Fibroblast of skin of right biceps (primary cell): ENCODE measurements at places on chromosomes 2 and 18.

DNA sequence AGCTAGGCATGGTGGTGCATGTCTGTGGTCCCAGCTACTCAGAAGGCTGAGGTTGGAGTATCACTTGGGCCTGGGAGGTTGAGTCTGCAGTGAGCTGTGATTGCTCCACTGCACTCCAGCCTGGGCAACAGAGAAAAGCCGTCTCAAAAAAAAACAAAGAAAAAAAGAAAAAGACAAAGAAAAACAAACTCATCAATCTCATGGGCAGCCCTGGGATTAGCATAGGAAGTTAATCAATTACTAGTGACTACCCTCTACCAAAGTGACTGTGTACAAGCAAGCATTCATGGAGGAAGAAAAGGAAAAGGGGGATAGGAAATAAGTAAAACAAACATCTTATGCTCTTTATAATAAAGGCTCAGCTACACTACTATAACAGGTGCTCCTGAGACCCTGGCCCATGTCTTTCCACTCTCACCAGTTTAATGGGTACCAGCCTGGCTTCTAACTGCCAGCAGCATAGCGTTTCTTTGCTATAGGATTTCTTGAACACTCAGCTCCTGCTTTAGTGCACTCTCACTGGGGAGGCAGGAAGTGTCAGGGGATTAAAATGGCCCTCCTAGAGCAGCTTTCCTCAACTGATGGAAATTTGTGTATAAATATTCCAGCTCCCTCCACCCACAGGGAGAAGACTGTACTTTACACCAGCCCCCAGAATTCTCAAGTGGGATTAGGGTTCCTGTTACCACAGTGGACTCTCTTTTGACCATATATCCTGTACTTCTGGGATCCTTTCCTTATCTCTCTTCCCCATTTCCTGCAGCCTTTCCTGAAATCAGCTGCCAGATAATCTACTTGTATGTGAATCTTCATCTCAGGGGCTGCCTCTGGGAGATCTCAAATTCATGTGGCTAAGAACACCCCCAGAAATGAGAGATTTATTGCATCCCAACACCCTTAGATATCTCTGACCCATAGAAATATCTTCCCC lies 91.3 kb upstream of the GLS start:
- DNase-seq = no peak

- no peak for DNase-seq
Measured at GRCh38 chr18:40120796-40121391, 1834.1 kb upstream of the PIK3C3 start.

DNA sequence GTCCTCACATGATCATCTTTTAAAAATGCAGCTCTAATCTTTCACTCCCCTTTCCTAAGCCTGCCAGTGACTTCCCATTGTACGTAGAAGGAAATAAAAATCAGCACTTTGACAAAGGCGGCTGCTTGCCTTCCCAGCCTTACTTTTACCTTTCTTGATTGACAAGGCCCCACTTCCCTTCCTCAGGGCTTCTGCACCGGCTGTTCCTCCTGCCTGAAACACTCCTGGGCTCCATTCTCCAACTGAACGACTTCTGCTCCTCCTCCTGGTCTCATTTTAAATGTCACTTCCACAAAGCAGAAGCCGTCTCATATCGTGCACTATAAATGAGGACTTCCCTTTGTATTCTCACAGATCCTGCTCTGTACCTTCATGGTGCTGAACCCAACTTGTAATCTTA lies 56.1 kb downstream of the OSBPL6 start:
- no peak for DNase-seq

DNA sequence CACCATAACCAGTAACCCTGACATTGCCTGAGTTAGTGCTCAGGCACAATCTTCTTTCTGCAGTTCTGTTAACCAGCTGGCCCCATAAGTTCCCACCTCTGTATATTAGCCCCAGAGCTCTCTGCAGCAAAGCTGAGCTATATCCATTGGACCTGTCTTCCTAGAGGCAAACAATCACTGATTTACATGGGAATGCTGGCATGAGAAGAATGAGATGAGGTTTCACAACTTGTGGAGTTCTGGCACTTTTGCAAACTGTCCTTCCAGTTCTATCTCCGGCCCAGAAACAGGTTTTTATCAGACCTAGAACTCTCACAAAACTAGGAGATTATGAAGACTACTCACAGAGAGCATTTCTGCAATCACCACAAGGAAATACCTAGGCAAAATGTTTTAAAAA lies 7.9 kb upstream of the CCBE1 start:
- DNase-seq = no peak

GRCh38 chr2:53259395-53260009 lies 508.1 kb upstream of the CHAC2 start:
- no peak for DNase-seq

DNA sequence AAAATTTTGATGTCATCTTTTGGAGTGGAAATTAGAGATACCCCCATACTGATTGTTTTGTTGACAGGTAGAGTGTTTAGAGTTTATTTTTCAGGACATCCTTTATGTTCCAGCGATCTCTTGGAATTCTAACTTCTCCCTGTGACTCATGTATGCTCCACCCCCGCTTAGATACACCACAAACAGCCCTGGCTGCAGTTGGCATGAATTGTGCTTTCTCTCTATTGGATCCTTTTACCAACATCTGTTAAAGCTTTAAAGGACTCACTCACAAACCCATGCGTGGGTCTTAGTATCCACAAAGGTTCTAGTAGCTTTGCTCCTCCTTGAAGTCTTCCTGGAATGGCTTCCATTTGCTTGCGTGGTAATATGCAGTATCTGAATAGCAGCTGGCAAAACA lies 409.5 kb upstream of the POU3F3 start:
- DNase-seq = peak; percentile 36

DNA sequence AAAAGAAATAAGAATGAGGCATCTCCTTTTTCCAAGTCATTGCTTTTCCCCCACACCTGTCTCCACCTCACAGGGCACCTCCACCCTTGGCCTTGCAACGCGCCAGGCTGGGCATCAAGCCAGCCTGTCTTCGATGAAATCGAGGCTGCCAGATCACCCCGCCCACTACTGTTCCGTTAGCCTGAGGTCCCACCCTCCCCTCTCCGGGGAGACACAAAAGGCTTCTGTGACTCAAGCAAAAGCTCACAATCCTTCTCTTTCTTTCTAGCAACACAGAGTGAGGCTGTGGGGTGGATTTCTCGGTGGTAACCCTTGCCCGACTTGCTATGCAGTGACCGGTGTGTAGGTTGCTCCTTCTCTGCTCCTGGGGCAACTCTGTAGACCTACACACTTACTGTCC lies 9.9 kb downstream of the TNP1 start:
- no peak for DNase-seq

GRCh38 chr18:8685141-8685913 lies 20.0 kb upstream of the MTCL1 start:
- DNase-seq = no peak

DNA sequence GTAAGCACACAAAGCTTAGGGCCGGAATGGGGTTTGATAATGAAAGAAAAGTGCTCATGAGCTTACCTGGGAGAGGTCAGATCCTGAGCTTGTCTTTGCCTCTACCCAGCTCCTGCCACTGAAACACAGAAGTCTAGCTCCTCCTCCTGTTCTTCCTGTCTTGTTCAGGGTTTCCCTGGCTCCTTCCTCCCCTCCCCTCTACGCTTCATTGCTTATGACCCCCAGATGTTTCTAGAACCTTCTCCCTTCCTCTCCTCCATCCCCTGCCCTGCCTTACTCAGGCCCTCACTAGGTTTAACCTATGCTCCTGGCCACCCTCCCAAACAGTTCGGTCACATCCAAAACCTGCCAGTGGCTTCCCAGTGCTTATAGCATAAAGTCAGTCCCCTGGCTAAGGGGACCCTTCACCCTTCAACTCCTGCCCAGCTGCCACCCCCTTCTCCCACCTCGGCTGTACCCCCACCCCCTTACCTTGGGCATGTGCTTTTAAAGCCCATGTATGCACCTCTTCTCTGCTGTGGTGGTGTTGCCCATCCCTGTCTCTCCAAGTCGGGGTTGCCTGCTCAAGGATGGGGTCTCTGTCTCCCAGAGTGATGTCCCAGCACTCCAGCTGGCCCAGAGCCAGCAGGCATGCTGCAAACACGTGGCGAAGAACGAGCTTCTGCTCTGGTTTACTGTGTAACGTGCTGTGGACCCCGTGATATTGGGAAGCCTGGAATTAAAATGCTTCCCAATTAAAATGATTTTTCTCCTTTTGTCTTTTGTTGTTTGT lies 233.6 kb downstream of the TPGS2 start:
- DNase-seq = no peak

DNA sequence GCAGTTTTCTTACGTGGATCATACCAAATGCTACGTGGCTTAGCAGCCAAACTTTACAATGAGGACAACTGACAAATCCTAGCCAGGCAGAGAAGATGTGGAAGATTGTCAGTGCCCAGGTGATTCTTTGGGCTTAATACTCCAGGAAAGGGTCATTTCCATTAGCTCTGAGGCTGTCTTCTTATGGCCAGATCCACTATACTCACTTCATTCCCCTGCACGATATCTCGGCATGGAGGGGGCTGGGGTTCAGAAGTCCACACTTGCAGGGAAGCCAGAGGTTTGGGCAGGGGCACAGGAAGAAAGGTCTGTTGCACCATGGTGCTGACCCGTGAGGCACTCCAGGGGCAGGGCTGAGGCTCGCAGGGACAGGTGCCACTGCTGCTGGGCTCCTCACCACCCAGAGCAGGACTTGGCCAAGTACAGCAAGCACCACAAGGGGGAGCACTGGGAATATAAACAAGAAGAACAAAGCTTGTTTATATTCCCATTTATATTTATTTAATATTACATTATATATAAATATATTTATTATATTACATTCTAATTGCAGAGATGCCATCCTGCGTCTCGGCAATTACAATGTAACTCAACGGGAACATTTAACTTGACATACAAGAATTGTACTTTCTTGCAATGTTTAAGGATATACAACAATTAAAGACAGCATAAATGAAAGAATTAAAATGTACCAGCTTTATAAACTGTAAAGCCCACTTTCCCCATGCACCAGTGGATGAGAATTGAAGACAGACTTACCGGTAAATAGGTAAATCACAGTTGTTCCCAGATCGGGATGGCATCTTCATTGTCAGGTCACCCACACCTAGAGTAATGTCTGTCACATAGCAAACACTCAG lies 27.2 kb downstream of the CLUL1 start:
- DNase-seq = peak; percentile 55

GRCh38 chr2:172079838-172080640 lies 5.3 kb upstream of the DLX1 start:
- no peak for DNase-seq

- DNase-seq = no peak
Measured at GRCh38 chr2:240252191-240252871, 111.9 kb upstream of the OTOS start.

GRCh38 chr18:48762836-48763718 lies 187.7 kb downstream of the SMAD7 start:
- DNase-seq = no peak

DNA sequence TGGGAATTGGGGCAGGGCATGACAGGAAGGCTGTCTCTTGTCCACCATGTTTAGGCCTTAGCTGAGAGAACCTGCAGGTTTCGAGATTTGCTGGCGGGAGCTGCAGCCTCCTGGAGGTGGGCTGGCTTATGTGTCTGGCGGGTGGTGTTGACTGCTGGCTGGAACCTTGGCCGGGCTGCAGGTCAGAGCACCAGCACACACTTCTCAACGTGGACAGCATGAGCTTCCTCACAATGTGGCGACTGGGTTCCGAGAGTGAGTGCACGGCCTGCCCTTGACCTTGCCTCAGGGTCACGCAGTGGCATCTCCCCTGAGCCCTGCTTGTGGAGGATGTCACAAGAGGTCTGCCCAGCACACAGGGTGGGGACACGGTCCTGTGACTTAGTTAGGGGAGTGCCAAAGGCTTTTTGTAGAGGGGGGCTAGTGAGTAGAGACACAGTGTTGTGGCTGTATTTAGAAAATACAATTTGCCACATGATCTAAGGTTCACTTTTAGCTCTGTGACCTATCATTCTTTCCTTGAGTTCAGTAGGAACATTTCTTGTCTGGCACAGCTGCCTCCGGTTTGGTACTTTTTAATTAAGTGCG lies 134.8 kb downstream of the SEPTIN10 start:
- DNase-seq = no peak

- no peak for DNase-seq
Measured at GRCh38 chr2:180319586-180320405, 312.7 kb upstream of the CWC22 start.

DNA sequence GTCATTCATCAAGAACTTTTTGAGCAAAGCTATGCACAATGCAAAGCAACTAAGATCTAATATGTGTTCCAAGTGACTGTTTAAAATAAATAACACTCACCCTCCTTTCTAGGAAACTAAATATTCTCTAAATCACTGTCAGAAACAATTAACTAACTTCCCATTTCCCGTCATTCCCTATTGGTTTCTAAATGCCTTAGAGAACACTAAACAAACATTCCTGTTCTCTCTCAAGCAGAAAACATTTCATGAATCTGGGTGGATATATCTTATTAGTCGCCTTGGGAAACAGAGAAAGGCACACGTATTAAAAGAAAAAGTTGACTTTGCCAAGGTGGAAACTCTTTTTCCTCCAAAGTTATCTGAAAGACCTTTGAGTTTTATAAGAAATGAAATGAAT lies 735.2 kb downstream of the MBD2 start:
- DNase-seq = no peak

- DNase-seq = peak; percentile 40
Measured at GRCh38 chr2:207472343-207473048, 57.3 kb upstream of the CREB1 start.

DNA sequence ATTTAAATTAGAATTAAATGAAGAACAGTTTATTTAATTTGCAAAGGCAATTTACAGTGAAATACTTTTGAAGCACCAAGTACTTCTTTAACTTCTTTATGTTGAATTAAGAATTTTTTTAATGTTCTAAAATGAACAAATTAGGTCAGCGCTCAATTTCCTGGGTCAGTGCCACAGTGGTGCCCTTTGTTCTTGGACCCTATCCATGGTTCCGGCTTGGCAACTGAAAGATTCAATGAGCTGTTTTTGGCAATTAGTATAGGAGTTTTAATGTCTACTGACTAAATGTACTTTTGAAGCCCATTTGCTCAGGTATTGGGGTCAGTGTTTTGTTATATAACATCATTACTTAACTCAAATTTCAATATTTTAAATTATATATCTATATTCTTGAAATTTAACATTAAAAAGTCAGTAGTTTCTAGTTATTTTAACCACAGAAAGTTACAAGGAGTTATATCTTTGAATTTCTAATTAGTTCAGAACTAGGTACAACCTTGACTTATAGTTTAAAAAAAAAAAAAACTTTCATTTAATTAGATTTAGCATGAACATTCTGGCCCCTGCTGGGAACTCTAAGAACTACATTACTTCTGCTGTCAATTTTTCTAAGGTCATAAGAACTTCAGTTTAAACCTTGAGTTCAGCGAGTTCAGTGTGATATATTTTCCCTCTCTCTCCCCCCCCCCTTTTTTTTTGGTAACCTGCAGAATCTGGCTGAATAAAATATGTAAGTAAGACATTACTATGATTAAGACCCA lies 7.6 kb upstream of the MSTN start:
- peak; percentile 69 for DNase-seq

- no peak for DNase-seq
Measured at GRCh38 chr2:168552450-168552856, 96.4 kb downstream of the CERS6 start.

DNA sequence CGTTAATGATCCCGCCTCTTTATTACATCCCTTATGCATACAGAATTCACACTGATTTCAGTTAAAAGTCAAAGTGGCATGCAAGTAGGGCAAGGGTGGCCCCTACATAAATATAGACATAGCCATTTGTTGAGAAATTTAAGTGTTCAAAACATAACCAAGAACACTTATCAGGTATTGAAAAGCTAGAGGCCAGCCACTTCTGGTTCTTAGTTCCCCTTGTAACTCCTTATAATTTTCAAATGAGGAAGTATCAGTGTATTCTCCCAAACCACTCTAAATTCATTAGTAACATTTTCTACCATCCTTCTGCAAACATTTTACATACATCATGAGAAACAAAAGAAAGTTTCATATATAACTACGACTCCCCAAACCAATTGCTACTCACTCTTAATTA lies 5.8 kb upstream of the ARL5A start:
- DNase-seq = no peak
